ENCODE measurements at places on chromosomes 2 and 18. TPM values are rescaled to one million over a fixed set of nuclear protein-coding genes. Genes with fewer than 3 reads are reported as not detected.

DNA sequence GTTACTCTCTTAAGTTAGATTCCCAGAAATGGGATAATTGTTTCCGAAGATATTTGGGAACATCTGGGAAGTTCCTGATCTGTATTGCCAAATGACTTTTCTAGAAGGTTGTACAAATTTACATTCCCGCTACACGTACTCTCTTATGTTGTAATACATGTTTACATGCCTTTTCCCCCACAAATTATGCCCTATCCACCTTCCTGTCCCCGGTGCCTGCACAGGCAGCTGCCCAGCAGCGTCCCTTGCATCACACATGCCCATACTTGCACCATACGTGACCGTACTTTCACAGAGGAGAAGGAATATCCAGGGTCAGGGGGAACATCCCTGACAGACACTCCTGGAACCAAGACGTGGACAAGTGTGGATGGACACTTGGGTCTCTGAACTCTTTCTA, 24.2 kb upstream of the KLF11 start:
- no peak for DNase-seq

DNA sequence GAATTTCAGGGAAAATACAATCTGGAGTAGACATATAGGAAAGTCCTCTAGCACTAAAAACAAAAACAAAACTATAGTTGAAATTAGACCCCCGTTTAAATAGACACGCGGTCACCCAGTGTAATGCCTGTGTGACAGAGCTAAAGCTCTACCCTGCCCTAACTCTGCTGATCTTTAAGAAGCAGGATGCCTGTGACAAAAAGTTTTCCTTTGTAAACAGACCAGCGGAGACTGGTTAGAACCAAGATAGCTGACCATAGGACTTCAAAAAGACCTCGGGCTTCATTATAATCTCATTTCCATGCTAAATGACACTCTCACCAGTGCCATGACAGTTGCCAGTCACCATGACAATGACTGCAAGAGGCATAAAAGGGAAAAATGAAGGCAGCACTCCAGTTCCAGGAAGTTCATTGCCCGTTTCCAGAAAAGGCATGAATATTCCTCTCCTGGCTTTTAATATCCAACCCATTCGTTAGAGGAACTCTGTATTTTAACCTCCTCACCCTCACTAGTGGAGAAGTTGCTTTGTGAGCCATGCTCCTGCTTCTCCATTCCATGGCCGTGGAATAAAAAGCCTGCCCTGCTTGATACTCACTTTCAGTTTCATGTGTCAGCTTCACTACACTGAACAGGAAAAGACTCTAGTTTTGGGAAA, 157.2 kb upstream of the COPS8 start:
- no peak for DNase-seq

DNA sequence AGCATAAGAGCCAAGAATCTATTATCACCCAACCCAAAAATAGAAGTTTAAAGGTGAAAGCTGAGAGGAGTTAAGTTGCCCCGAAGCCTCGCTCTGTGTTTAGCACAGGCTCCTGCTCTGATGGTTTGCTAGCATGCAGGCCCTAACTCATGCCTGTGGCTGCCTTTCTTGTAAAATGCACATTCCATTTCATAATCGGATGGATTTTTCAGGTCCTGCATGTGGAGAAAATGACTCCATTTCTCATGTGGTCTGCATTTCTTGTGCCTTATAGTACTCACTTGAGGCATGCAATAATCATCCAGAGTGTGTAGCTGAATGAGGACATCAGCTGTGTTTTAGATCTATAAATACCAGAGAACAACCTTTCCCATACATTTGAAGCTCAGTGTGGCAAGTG, 381.8 kb downstream of the CPS1 start:
- DNase-seq: no peak

Gene G6PC2
- not detected for total RNA-seq
